Left ventricle myocardium inferior (tissue), 1 donor: ENCODE measurements at places on chromosomes 7 and 10. TPM values are rescaled to one million over a fixed set of nuclear protein-coding genes. Genes with fewer than 3 reads are reported as not detected.

Gene TAS2R41
- not detected for total RNA-seq

Gene MLXIPL
- total RNA-seq: 0.41 TPM

Gene CTAGE8
- 0.08 TPM for total RNA-seq

Gene TMEM229A
- total RNA-seq: not detected

DNA sequence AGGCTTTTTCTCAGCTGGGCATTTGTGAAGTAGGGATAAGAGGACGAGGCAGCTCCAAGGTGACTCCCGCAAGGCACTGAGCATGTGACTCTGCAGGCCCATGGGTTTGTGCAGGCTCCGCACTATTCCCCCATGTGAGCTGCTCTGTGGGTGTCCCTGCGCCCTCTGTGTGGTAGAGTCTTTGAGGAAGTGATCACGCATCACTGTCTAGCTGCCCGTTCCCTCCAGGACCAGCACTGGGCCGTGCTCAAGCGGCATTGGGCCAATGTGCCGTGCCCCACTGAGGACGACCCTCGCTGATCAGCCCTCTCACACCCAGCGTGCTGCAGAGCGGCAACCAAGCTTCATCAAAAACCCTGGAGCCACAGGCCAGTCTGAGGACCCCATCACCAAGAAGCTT lies 7.5 kb downstream of the PRKAG2 start:
- H3K4me1 ChIP-seq: peaks cover 67% of the 10 kb centered on the region
- H3K27ac ChIP-seq: peak overlapping the region; percentile 91
- H3K27me3 ChIP-seq: no peaks in the 10 kb centered on the region
- DNase-seq: peak; percentile 10
- H3K4me3 ChIP-seq: peak overlapping the region; percentile 52

GRCh38 chr7:137091396-137091795 lies 222.9 kb downstream of the CHRM2 start:
- H3K4me1 ChIP-seq: no peaks in the 10 kb centered on the region
- no peaks in the 10 kb centered on the region for H3K36me3 ChIP-seq
- H3K27me3 ChIP-seq: no peaks in the 10 kb centered on the region
- DNase-seq: no peak
- no peak overlapping the region for H3K4me3 ChIP-seq
- no peak overlapping the region for H3K27ac ChIP-seq

GRCh38 chr7:36865019-36865418 lies 140.7 kb upstream of the AOAH start:
- H3K27ac ChIP-seq: no peak overlapping the region
- peaks cover 10% of the 10 kb centered on the region for H3K4me1 ChIP-seq
- DNase-seq: no peak
- no peaks in the 10 kb centered on the region for H3K27me3 ChIP-seq
- H3K36me3 ChIP-seq: peaks cover 41% of the 10 kb centered on the region

DNA sequence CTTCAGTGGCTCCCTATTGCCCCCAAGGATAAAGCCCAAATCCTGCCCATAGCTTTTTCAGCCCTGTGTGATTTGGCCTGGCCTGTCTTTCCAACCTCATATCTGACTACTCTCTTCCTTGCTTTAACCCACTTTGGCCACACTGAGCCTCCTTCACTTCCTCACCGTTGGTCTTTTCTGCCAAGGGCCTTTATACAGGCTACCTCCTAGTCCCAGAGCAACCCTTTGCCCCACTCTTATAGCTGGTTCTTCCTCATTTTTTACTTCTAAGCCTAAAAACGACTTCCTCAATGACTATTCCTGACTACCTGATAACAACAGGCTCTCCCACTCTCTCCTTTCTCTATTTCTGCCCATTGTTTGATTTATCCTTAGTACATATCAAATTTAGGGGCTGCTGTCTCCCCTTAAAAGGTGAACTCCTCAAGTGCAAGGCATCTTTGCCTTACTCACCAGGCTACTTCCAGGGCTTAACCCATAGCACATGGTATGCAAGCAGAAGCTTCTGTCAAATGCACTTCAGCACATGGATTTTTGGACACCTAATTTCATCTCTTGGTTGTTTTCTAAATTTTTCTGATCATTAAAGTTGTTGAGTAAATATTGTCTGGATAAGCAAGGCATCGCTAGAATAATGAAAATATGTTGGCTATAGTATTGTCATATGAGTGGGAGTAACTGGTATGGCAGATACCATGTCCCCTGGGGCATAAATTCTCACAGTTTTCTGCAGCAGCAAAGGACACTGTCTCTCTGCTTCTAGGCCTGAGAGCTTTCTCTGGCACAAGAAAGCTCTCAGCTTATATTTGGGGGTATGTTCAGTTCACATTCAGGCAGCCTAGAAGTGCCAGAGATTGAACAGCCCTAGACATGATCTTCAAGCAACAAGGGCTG lies 201.5 kb upstream of the GPR26 start:
- no peak overlapping the region for H3K4me3 ChIP-seq
- H3K36me3 ChIP-seq: no peaks in the 10 kb centered on the region
- H3K4me1 ChIP-seq: no peaks in the 10 kb centered on the region
- H3K27ac ChIP-seq: no peak overlapping the region
- no peak for DNase-seq

DNA sequence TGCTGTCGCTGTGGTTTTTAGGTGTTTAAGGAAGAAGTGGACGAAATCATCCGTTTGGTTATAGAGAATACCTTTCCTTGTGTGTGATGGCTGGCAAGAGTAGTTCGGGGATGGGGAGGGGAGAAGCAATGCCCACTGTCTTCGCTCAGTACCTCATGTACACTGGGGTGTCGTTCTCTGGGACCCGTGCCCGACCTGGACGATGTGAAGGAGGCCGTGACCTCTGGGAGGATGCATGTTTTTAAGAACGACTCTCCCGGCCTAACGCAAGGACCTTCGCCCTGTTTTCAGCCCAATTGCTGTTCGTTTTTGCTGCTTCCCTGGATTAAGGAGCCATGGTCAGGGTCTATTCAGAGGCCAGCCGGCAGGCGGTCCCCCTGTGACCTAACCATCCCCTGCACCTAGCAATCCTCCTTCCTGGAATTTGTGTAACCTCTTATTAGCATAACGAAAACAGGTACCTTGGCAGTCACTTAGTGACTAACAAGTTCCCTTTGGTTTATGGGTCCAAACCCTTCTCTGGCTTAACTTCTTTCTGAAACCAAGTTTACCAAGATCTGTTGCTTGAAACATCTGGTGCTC lies 1.3 kb downstream of the NFE2L3 start:
- H3K27me3 ChIP-seq: peaks cover 57% of the 10 kb centered on the region
- no peak for DNase-seq
- H3K4me1 ChIP-seq: peaks cover 26% of the 10 kb centered on the region
- H3K4me3 ChIP-seq: peak overlapping the region; percentile 71
- H3K27ac ChIP-seq: peak overlapping the region; percentile 50
- H3K36me3 ChIP-seq: no peaks in the 10 kb centered on the region

DNA sequence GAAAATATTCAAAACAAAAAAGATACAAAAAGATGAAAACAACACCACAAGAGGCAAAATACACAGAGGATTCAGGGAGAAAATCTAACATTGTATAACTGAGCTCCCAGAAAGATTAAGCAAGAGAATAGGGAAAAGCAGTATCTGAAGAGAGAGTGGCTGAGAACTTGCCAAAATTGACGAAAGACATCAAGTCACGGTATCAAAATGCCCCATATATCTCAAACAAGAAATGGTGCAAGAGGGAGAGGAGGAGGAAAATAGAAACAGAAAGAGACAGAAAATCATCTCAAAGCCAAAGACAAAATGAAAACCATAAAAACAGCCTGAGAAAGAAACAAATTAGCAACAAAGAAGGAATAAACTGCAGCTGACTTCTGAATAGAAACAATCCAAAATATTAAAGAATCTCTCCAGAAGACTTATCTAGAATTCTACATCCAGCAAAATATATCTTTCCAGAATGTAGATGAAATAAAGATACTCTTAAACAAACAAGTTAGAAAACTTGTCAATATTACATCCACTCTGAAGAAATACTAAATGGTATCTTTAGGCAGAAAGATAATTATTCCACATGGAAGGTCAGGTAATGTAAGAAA lies 5.5 kb downstream of the USP6NL start:
- H3K4me1 ChIP-seq: peaks cover 19% of the 10 kb centered on the region
- H3K27me3 ChIP-seq: no peaks in the 10 kb centered on the region
- no peak overlapping the region for H3K27ac ChIP-seq
- H3K36me3 ChIP-seq: no peaks in the 10 kb centered on the region
- no peak overlapping the region for H3K4me3 ChIP-seq

- peak overlapping the region; percentile 75 for H3K27ac ChIP-seq
- H3K4me3 ChIP-seq: no peak overlapping the region
- H3K4me1 ChIP-seq: peaks cover 88% of the 10 kb centered on the region
- peaks cover 23% of the 10 kb centered on the region for H3K36me3 ChIP-seq
- DNase-seq: no peak
Observed at GRCh38 chr10:110833234-110833940, 38.3 kb upstream of the PDCD4 start.

DNA sequence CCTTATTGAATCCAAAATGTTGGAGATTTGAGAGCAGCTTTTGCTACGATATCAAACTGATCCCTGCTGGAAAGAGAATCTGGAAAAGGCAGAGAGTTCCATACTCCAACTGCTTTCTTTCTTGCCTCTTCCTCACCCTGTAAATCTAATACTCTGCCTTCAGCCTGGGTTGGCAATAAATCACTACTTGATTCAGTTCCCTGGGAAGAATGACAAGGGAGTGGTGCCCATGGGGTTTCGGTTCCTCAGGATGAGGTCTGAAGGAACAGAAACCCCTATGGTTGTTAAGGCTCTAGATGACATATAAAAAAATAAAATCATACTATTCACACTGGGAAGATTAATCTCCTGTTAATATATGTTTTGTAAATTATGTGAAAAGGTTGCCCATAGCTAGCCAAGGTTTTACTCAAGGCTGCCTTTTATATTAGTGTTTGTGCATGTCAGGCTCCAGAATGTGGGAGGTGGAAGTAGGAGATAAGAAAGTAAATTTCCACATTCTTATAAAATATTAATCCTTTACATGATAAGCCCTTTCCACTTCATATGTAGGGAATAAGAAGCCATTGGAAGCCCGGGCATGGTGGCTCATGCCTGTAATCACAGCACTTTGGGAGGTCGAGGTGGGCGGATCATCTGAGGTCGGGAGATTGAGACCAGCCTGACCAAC lies 106.2 kb upstream of the CACNA2D1 start:
- H3K4me1 ChIP-seq: no peaks in the 10 kb centered on the region
- H3K4me3 ChIP-seq: no peak overlapping the region
- no peak overlapping the region for H3K27ac ChIP-seq
- no peak for DNase-seq

DNA sequence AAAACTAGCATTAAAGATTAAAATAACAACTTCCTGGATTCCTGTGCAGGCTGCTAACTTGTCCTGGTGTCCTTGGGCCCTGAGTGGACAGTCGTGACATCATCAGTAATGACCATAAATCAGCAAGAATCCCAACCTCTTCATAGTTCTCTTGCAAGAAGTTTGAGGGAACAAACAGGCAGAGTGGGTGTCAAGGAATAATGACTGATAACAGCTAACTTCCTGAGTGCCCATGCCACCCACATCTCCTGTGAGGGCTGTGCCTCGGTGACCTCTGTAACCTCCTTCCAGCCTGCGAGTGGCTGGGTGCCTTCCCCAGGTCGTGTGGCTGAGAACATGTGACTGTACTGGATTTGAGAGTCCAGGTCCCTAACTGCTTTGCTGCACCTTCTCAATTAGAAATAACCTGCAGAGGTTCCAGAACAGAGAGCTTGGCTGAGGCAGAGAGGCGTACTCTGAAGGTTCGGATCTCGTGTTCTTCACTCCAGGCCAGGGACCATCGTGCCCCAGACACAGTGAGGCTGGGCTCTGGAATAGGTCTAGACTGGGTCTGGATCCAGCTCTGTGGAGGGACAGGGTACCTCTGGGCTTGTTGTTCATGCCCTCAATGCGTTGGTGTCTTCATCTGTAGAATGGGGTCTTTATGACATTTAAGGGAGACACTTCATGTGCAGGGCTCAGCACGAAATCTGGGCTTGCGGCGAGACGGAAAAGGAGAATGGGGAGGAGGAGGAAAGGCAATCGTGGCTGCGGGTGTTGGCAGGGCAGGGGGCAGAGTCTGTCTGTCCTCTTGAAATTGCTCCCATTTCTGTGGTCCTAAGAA lies 313.1 kb upstream of the ZNF32 start:
- peak overlapping the region; percentile 68 for H3K27ac ChIP-seq
- H3K36me3 ChIP-seq: no peaks in the 10 kb centered on the region
- peaks cover 31% of the 10 kb centered on the region for H3K4me1 ChIP-seq
